ENCODE measurements at places on chromosomes 16 and 17.

GRCh38 chr16:8928467-8928957 is 35.2 kb downstream of the USP7 start:
- no peak for DNase-seq

GRCh38 chr16:24077966-24078365 is 178.2 kb upstream of the CACNG3 start:
- no peak for DNase-seq

- DNase-seq, result no peak
Measured at GRCh38 chr16:2692251-2692947, 10.1 kb downstream of the KCTD5 start.

GRCh38 chr17:69363488-69364210 is 36.7 kb upstream of the ABCA5 start:
- no peak for DNase-seq

DNA sequence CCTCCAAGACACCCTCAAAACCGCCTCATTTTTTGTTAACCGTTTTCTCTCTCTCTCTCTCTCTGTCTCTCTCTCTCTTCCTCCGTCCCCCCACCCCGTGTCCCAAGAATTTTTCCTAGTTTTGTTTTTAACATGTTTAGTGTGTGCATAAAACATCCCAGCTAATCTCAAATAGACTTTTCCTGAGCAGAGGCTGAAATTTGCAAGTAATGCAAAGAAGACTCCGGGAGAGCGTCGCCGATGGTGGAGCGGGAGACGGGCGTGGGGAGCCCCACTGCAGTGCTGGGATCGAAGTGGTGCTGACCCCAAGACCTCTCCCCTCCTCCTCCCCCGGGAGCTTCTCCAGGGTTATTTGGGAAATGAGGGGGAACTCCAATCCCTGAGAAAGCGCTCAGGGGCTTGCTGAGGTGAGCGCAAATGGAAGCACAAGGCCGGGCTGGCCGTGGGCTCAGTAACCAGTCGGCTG is 4.7 kb upstream of the DLX4 start:
- no peak for DNase-seq

DNA sequence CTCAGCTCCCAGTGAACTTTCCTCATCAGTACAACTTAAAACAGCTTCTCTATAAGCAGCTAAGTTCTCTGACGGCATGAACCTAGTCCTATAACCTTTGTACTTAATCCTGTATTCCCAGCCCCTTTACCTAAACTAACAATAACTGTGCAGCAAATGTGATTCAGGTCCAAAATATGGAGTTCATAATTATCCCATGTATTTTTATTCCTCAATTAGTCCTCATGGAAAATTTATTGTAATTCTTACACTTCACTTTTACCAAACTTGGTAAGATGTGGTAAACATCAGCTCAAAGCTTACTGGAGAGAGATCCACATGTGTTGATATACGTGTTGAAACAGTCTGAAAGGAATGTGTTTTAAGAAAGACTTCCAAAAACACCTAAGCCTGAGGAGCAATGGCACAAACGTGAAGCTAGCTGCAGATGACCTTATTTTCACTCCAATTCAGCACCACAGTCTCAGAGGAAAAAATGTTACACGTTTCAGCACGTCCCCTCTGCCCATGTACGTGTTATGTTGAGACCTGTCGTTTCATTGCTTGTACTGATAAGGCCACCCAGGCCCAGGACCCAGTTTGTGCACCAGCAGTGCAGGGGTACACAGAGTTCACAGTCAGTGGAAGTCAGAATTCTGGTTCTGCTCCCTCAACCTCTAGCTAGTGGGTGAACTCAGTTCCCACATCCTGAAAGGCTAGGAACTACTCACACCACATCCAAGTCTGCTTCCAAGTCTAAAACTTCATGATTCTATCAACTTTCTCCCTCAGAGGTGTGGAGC is 7.1 kb downstream of the USP31 start:
- DNase-seq, result no peak

DNA sequence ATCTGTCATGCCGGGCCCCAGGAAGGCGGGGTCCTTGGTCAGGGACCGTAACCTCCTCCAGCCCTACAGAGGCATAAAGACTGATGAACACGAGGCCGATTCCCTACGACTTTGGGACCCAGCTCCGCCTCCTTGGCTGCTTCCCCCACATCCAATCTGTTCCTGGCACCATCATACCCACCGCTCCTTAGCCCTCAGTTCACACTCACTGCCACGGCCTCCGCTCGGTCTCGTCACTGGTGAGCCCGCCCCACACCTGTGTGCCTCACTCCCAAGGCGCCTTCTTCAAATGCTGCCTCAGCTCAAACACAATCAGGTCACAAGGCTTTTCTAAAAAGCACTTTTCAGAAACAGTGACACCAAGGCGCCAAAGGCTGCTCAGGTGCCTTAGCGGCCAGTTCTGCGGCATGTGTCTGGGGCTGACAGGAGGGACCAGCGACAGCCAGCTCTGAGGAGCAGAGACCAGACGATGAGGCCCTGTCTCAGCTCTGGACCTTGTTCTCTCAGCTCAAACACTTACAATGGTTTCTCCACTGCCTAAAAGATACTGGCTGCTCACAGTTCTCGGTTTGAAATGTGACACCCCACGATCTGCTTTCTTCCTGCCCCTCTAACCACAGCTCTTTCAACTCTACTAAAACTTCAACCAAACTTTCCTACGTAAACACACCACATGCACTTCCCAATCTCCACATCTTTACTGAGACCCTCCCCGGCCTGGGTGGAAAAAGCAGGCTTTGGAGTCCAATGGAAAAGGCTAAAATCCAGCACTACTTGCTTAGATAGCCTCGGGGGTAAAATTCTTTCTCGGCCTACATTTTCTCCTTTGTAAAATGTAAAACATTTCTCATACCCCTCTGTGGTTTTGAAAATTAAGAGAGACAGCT is 33.2 kb downstream of the CYB5D2 start:
- no peak for DNase-seq

GRCh38 chr17:75776386-75777295 is 8.0 kb upstream of the UNK start:
- peak; percentile 47 for DNase-seq

DNA sequence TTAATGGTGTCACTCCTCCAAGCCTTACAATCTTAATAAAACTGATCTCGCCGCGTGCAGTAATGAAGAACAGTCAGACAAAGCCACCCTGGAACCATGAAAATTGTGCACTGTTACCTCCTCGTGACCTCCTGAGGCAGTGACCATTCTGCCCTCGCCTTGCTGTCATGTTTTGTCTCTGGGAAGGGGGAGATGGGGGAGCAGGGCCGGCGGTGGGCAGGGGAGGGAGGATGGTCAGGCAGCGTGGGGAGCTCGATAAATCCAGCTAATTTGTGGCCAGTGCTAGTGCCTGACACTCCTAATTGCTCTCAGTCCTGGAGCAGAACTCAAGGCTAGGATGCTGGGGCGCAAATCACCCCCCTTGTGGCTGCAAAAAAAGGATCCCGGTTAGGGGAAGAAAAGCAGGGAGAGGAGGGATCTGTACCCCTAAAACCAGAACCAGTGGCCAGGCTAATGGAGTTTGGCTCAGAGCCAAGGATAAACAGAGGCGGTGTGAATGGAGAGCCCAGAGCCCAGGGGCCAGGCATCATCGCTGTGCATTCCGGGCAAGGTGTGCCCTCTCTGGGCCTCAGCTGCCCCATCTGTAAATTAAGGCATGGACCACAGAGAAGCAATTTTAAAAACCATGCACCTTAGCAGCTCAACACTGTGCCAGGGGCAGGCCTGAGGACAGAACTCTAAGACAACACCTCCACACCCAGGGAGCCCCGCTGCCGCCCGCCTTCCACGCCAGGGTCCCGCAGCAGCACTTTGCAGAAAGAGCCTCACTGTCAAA is 113.3 kb downstream of the ZNF423 start:
- no peak for DNase-seq

DNA sequence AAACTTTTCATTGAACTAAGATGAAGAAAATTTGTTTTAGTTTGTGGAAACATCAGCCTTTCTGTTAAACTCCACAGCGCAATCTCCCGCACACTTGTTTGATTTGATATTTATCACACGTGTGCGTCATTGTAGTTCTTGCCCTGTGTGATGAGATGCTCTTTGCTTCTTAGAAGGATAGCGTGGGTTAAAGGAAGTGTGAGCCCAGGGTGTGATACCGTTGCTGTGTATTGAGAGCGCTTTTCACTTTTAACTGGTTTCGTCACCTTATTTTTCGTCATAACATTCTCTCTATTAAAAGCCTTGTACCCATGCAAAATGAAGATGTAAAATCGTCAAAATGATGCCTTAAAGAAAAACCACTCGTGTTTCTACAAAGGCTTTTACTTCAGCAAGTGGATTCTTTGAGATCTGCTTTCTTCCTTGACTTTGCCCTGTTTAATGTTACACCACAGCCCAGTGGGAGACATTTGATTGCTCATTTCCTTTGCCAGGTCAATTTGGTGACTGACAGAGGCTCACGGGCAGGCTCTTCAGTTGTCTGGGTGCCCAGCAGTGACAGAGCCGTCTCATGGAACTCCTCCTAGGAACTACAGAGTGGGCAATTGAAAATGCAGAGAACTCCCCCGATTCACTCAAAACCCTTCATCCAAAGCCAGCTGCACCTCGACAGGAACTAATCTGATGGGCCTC is 61.1 kb downstream of the RPA1 start:
- DNase-seq, result no peak

DNA sequence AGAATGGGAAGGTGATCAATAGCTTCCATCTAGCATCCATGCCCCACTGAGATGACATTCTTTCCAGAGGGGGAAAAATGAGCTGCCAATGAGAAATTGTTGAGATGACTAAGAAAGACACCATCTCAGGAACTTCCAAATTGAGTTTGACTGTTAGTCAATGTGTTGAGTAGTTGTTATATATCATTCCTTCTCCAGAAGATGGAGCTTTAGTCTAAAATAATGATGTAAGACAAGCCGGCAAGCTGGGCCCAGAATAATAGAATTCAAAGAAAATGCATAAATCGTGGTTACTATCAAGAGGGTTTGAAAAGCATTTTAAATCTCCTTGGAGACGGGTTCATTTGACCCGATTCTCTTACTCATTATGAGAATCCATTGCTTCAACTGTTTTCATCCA is 71.0 kb upstream of the ATF7IP2 start:
- DNase-seq, result no peak

- DNase-seq, result no peak
Measured at GRCh38 chr17:32914181-32914580, 13.8 kb upstream of the TMEM98 start.

GRCh38 chr17:73593249-73593965 is 50.8 kb downstream of the SDK2 start:
- DNase-seq, result no peak

DNA sequence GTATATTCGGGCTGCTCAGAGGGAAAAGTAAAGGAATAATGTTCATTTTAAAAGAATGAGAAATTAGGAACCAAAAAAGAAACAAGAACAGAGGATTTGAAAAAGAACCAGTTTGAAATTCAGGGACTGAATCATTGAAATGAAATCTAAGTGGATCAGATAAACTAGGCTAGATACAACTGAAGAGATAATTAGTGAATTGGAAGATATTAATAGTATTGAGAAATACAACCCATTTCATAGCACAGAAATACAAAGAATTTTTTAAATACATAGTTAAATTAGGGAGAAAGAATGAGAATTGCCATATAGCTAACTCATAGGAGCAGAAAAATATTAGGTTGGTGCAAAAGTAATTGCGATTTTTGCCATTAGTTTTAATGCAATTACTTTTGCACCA is 117.3 kb upstream of the NOL11 start:
- DNase-seq, result no peak

GRCh38 chr17:34532281-34533065 is 46.9 kb upstream of the TMEM132E start:
- DNase-seq, result no peak

- no peak for DNase-seq
Measured at GRCh38 chr16:86494565-86495356, 15.6 kb upstream of the FOXF1 start.

- peak; percentile 4 for DNase-seq
Measured at GRCh38 chr17:50501054-50501453, 7.2 kb upstream of the MYCBPAP start.

DNA sequence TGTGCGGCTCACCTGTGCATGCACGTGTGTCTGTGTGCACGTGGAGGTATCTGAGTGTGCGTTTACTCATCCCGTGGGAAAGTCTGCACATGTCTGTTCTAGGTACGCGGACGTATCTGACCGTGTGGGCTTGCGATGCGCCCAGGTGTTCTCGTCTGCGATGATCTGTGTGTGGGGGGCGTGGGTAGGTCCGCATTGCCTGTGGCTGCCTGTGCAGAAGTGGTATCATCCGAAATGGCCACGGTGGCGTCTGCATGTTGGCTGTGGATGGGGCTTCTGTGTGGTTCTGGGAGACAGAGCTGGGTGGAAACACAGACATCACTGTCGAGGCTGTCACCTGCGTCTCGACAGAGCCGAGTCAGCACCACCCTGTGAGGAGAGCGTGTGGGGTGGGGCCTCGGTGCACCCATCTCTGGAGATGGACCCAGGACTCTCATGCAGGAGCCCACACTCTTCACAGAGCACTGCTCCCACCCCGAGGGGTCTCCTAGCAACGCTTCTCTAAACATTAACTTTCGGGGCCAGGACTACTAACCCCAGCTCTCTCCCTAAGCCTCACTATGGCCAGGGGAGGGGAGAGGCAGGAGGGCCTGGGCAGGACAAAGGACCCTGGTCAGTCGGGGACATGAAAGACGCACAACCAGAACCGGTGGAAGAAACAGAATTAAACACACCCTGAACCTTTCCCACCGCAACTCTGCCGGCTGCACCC is 8.4 kb downstream of the DPEP1 start:
- no peak for DNase-seq

- DNase-seq, result no peak
Measured at GRCh38 chr17:7292194-7292593, 2.2 kb downstream of the YBX2 start.

DNA sequence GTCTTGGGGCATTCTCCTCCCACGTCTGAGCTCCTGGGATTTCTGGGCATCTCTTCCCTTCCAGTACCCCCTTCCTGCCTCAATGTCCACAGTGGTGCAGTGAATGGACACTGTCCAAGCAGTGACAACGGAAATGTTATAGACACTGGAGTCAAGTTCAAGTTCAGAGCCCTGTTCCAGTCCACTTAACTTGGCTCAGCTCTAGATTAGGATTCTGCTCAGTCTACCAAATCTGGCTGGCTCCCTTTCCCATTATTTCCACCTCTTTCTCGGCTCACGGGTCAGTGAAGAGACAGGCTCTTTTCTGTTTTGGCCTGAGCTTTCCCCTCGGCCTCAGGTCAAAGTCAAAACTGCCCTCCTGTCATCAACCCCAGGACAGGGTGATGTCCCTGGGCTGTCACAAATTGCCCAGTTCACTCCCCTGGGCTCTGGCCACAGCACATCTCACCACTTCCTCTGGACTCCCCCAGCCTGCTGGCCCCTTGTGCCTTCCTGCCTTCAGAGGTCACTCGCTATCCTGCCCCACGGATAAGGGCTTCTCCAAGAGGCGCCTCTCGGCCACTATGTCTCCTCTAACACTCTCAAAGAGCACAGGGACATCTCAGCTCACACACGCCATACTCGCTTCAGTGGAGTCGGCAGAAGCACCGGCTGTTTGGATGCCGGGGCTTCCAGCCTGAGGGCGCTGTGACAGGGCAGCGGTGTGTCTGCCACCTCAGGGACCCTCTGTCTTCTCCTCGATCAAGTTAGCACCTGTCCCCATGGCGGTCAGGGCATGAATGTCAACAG is 17.7 kb upstream of the MRPL38 start:
- DNase-seq, result no peak

Data from NCI-H2171 treated with DMSO at 0.1 percent for 48 hours (cell line).